ENCODE measurements at places on chromosomes 2 and 18.
A peak's percentile ranks its signal among the peaks of the same experiment; 100 is the strongest.

- DNase-seq = peak; percentile 41
These were observed 282.7 kb downstream of the MBD2 start for GRCh38 chr18:53941601-53942338.

DNA sequence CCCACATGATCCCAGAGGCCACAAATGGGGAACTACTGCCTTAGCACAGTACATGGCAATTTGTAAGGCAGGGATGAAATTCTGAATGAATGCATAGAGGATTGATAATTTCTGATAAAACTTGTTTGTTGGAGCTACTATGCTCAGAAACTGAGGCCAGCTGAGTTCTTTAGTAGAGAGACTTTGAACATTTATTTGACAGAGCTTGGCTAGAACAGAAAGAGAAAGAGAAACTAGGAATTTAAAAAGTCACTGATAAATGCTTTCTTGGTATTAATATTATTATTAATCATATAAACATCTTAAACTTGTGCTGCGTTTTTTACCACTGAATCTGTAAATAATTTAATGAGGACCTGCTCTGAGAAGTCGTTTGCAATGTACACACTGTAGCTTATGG, 923.7 kb upstream of the CNTNAP5 start:
- no peak for DNase-seq

DNA sequence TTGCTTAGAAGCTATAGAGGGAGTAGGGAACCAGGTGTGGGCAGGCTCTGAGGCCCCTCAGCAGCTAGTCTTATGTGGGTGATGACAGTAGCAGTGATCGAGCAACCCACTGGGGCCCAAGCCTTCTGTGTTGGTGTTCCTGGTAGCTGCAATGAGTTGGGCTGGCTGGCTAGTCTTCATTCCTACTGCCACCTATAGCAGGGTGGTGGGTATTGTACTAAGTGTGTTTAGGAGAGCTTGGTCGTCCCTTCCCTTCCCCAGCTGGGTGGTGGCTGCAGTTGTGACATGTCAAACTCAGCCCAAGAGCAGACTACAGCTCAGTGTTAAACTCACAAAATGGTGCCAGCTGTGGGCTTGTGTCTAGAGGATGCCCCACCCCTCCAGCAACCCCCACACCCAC, 486.1 kb upstream of the UBE2E3 start:
- no peak for DNase-seq

- peak; percentile 92 for DNase-seq
These were observed 133.4 kb downstream of the AFF3 start for GRCh38 chr2:100008956-100009355.

GRCh38 chr2:44143701-44144100, 25.0 kb upstream of the PPM1B start:
- no peak for DNase-seq

- no peak for DNase-seq
These were observed 385.1 kb downstream of the RAD51AP2 start for GRCh38 chr2:17133052-17133671.

DNA sequence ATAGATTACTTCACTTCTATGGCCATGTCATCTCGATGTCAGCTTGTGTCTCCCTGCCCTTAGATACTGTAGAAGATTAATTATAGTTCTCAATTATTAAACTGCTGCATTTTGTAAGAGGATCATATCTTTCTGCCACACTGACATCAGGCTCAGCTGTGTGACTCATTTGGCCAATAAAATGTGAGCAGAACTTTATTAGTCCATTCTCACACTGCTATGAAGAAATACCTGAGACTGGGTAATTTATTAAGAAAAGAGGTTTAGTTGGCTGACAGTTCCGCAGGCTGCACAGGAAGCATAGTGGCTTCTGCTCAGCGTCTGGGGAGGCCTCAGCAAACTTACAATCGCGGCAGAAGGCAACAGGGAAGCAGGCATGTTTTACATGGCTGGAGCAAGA, 290.4 kb downstream of the RAD51AP2 start:
- DNase-seq = no peak
